ENCODE measurements at places on chromosomes 1 and 21.

GRCh38 chr1:198391393-198392020, 149.0 kb downstream of the ATP6V1G3 start:
- no peak for DNase-seq

GRCh38 chr1:103056423-103056822, 51.9 kb downstream of the COL11A1 start:
- DNase-seq, result no peak

DNA sequence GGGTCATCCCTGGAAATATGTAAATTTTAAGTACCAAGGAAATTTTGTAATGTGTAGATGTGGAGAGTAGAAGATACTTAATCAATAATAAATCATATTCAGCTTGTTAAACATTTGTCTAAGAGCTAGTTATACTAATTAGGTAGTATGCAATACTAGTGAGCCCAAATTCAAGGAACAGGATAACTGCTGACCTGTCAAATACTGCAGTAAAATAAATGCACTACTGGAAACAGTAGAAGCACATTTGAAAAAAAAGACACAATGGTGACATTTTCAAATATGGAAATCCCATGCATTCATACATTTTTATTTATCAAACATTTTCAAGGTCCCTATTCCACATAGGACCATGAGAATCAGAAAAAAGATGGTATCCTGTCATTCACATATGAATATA, 27.2 kb downstream of the EPRS1 start:
- DNase-seq, result no peak

GRCh38 chr1:159957824-159958268, 3.8 kb upstream of the SLAMF9 start:
- no peak for DNase-seq

- DNase-seq, result no peak
Measured at GRCh38 chr1:23609971-23610370, 50.7 kb upstream of the ID3 start.

- DNase-seq, result no peak
Measured at GRCh38 chr1:167016100-167016750, 27.1 kb downstream of the MAEL start.

DNA sequence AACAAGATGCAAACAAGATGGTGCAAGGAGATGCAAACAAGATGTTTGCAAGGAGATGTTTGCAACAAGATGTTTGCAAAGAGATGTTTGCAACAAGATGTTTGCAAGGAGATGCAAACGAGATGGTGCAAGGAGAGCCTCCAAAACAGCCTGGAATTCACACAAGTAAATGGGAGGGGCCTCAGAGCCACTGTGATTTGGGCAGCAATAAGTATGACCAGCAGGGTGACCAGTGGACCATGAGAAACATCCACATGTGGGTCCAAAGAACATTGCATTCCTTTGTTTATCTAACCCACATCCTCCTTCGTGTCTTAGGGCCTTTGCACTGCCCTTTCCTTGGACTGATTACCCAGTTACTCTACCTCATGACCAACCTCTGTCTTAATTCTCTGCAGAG, 162.9 kb downstream of the PLPP3 start:
- DNase-seq, result no peak
